Activated T-helper 2 cell treated with anti-CD3 and anti-CD28 coated beads, Interferon-gamma antibody, Interleukin-2, Interleukin-4, amounts not matched to agents 10 μg/mL and 5 μg/mL and 100 μg/mL, durations not matched to agents 14 hours and 24 hours and 36 hours (primary cell): ENCODE measurements at places on chromosomes 2 and 18. TPM values are rescaled to one million over a fixed set of nuclear protein-coding genes. Genes with fewer than 3 reads are reported as not detected.

- DNase-seq: no peak
These were observed 46.6 kb downstream of the CCDC138 start for GRCh38 chr2:108833219-108833618.

DNA sequence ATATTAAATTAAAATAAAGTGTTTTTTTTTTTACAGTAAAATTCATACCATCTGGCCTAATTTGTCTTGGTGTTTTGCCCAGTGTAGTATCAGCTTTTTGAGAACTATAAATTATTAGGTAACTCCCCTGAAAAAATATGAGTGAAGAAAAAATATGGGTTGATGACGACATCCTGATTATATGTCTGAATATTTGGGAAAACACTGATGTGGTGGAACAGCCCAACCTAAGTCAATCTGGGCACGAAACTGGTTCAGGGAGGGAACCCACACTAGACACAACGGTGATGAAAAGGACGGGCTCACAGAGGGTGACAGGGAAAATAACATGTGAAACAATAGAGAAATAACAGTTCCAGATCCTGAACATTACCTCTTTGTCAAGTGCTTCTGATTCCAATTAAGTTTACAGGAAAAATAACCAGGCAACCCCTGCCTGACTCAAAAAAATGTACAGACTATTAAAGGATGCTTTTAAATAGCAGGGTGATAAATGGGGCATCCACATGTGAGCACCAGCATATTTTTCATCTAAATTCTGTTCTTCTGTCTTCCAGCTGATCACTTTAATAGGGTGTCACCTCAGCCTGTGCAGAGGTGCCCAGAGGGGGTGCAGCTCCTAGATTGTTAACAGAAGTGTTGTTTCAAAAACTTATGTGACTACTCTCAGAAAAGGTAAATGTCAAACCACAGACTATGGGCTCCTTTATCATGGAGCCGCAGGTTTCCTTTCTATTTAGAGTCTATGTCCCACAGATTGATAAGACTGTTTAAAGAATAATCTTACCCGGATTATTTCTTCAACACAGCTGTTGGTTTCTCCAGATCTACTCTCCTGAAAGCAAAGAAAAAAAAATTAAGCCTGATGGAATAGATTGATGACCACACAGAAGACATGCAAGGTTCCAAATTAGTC, 305.4 kb downstream of the AFF3 start:
- no peak for DNase-seq

- DNase-seq: peak; percentile 94
These were observed at the start of gene WDR33 for GRCh38 chr2:127810619-127811396. Gene WDR33 (minus strand): TSS chr2:127811171. CDS start chr2:127770981, 40,190 bp downstream.

DNA sequence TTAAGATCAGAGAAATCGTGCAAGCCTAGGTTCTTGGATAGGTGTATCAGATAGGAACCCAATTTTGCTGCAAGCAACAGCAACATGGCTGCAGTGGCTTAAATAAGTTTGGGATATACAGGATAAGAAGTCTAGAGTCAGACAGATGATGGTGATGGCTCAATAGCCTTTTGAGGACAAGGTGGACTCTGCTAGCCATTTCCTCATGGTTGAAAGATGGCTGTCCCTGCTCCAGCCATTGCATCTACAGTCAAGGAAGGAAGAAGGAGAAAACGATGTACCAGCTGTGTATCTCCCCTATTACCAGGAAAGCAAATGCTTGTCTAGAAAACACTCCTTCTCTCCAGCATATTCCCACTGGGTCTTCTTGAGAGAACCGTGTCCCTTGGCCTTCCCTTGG, 30.1 kb upstream of the CAB39 start:
- DNase-seq: no peak

DNA sequence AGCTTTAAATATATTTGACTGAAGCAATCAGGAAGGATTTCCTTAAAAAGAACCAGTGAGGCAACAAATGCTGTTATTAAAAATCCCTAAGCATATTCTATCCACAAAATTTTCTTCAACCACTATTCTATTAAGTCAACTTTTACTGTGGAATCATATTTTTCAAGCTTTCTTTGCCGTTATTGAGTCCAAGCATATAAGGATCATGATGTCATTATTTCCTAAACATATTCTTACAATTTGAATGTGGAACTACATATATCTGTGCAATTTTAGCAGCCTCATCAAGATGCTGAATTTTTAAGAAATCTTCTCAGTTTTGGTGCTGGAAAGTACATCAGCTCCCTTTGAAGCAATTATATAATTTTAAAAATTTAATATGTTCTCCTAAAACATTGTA, 5.6 kb downstream of the IFIH1 start:
- DNase-seq: no peak

DNA sequence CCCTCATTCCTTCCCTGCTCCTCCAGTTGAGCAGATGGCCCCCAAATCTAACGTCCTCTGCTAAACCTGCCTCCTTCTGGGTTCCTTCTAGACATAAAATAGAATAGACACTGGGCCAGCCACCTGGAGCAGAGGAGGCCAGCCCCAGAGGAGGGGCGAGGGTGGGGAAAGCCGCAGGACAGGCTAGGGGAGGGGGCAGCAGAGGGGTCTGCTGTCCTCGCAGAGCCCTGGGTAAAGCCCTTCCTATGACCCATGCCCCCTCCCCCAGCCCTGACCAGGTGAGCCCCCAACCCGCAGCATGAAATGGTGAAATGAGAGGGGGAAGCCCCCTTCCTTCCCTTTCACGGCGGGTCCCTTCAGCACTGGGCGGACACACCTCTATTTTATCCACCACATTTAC, 7.8 kb downstream of the MFSD2B start:
- DNase-seq: no peak

DNA sequence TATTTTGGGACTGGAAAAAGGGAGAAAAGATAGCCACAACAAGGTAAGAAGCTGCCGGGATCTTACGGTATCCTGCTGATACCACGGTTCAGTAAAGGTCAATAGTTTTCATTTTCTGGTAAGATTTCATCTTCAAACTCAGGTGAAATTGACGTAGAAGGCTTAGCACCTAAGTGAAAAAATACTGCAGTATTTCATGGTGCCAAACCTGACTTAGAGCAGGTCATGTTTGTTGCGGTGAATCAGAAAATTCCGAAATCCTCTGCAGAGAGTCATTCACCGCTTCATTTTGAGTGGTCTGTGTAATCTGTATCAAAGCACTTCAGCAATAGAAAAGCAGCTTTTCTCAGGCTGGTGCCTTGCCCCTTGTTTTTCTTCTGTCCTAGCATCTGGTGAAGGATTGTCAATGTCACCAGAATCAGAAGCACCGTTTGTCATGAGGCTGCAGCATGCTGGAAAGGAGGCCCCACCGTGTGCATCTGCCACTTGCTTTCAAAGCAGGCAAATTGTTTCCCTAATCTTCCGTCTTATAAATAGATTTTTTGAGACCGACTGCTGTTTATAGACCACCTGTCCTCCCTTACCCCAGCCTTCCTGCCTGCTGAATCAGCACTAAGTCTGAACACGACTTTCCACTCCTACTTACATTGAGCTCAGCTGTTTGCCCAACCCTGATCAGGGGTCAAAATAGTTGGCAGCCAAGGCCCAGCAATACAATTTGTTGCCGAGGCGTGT, 156.3 kb downstream of the EML6 start:
- no peak for DNase-seq

GRCh38 chr18:33239298-33239697, 201.2 kb downstream of the CCDC178 start:
- no peak for DNase-seq

DNA sequence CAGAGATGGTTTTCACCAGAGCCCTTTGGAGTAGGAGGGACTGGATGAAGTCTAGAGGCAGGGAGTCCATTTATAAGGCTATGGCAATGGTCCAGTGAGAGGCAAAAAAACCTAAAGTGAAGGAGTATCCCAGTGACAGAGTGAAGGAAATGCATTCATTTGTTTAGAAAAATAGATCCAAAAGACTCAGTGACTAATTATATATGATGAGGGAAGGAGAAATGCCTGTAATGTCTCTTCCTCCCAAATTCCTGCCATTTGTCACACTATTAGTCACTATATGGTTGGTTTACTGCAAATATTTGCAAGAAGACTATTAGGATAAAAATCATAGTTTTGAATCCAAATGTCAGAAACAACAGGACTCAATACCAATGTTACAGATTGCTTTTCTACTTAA, 104.2 kb downstream of the ZNF521 start:
- DNase-seq: no peak

GRCh38 chr2:45004562-45005191, 4.6 kb downstream of the SIX2 start:
- DNase-seq: no peak

DNA sequence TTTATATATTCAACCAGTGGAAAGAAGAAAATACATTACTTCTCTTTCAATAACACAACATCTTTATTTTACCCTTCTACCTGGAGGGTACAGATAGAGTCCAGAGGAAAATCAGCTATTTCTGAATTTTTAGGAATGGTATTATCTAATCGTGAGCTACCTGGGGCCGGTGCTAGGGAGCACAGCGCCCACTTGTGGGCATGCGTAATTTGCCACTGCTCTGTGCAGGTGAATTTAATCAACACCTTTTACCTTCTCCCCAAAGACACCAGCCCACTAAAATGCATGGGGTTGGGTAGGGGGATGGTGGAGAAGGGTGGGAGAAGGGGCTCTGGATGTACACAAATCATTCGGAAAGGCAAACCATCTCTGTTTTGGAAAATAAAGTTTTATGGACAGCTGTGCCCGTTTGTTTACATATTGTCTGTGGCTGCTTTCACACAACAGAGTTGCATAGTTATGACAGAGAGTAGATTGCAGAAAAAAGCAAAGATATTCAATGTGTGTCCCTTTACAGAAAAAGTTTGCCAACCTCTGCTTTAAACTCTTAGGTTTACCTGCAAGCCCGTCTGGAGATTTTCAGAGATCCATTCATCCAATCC, 51.5 kb upstream of the DCC start:
- no peak for DNase-seq

GRCh38 chr2:165899311-165899710, 54.3 kb downstream of the TTC21B start:
- no peak for DNase-seq

DNA sequence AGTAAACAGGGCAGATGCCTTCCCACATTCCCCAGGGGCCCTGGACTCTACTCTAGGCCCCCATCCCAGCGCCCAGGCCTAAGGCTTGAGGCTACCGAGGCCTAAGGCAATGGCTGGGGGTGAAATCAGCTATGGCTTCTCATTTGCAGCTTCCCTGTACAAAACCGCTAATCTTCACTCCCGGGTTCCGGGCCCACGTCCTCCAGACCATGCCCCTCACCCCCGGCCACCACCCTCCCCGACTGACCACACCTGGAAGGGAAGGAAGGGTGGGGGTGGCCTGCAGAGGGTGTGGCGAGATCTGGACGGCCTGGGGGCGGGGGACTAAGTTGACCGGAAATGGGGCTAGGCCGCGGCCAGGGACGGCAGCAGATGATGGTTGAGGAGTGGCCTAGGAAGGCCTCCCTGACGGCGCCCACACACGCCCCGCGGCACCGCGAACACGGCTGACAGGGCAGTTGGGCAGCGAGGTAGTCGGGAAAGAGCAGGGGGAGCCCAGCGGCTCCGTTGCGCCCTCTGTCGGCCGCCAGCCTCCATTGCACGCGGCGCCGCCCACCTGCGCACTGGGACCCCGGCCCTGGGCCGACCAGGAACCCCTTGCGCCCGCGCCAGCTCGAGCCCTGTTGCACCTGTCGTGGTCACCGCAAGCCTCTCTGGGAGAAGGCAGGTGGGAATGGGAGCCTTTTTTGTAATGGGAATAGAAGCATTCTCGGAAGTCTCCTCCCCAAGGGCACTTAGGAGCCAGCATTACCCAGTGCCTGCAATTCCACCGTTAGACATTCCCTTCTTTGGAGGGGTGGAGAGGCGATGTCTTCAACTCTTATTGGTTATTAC, 117.1 kb upstream of the STPG4 start:
- peak; percentile 46 for DNase-seq

DNA sequence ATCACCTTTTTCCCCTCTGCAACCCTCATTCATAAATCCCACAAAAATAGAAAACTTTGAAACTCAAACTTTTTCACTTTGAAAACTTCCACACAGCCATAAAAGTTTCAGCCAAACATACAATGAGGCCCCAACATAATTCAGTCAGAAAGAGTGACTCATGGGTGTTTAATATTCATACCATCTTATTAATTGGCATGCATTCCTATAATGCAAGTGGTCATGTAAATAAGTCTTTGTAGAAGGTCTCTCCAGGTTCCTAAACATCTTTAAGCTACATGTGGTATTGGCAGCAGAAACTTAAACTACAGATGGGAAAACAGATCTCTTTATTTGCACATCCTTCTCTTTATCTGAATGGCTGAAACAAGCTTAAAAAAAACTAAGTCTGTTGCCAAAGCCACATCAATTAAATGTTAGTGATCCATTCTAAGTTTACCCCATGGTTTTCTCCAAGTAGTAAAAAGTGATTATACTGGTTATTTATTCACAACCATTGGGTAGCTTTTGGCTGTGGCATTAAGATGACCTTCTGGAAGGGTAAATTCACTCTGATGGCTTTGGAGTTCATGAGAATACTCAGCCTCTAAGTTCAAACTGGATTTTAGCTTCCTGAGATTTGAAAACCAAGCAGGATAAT, 70.2 kb upstream of the LYPD1 start:
- no peak for DNase-seq

SLC23A3 gene
- total RNA-seq: 1.3 and 1.9 TPM in 2 replicates

LDLRAD4 gene
- 30.5 and 32.7 TPM in 2 replicates for total RNA-seq

PSMD14 gene
- 106 and 110 TPM in 2 replicates for total RNA-seq

VWC2L gene
- not detected in 2 replicates for total RNA-seq

DYNAP gene
- not detected in 2 replicates for total RNA-seq
